ENCODE measurements at places on chromosomes 3 and 15. TPM values are rescaled to one million over a fixed set of nuclear protein-coding genes. Genes with fewer than 3 reads are reported as not detected.
A peak's percentile ranks its signal among the peaks of the same experiment; 100 is the strongest.

GOLGA6L10 gene
- 2.6 TPM for total RNA-seq

- no peak for DNase-seq
Observed at GRCh38 chr3:4836516-4836915, 142.7 kb upstream of the BHLHE40 start.

DNA sequence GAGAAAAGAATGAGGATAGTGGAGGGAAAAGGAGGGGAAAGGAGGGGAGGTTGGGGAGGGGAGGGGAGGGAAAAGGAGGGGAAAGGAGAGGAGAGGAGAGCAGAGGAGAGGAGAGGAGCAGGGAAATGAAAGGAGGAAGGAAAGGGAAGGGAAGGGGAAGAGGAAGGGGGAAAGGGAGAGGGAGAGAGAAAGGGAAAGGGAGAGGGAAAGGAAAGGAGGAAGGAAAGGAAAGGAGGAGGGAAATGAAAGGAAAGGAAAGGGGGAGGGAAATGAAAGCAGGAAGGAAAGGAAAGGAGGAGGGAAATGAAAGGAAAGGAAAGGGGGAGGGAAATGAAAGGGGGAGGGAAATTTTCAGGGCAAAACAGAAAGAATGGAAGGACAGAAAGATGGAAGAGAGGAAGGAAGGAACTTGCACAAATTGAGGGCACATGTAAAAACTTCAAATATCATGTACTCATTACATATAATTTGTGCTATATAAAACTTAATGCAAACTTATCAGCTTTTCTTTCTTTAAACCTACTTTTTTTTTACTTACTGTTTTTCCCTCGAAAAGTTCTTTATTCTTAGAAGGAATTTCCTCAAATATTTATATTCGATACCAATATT is 148.0 kb downstream of the ZBTB20 start:
- DNase-seq = no peak

DNA sequence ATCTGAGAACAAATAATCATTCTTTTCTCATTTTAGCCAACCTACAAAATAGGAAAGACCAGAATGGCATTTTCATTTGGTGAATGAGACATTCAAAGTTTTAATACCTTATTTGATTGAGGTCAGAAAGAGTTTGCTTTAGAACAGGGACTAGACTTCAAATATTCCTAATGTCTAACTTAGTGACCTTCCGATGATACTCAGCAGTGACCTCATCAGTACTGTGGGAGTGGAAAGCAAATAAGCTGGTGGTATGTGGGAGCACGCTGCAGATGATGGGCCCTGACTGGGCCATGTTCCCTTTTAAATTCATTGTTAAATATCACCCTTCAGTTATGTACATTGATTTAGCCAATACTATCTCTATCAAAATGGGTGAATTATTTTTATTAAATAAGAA is 223.3 kb downstream of the P3H2 start:
- no peak for DNase-seq

DNA sequence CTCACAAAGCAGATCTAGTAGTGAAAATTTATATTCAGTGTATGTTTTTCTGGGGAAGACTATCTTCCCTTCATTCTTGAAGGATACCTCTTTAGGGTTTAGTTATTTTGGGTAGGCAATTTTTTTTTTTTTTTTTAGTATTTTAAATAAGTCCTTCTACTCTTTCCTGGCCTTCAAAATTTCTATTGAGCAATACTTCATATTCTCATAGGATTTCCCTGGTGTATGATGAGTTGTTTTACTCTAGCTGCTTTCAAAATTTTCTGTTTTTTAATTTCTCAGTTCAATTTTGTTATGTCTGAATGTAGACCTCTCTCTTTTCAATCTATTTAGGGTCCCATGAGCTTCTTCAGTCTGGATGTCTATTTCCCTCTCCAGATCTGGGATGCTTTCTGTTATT is 74.3 kb upstream of the PLSCR4 start:
- DNase-seq = no peak

MASP1 gene
- not detected for total RNA-seq

BCL2A1 gene
- total RNA-seq = 67.2 TPM

- DNase-seq = peak; percentile 47
Observed at GRCh38 chr3:37163262-37164015, 10.9 kb downstream of the LRRFIP2 start.

GRCh38 chr3:171977860-171978259 is 61.5 kb upstream of the FNDC3B start:
- no peak for DNase-seq

FAM81A gene
- total RNA-seq = not detected

FSD2 gene
- total RNA-seq = not detected

NUDT16 gene
- 8.8 TPM for total RNA-seq

XCR1 gene
- not detected for total RNA-seq

C3orf49 gene
- not detected for total RNA-seq

DNA sequence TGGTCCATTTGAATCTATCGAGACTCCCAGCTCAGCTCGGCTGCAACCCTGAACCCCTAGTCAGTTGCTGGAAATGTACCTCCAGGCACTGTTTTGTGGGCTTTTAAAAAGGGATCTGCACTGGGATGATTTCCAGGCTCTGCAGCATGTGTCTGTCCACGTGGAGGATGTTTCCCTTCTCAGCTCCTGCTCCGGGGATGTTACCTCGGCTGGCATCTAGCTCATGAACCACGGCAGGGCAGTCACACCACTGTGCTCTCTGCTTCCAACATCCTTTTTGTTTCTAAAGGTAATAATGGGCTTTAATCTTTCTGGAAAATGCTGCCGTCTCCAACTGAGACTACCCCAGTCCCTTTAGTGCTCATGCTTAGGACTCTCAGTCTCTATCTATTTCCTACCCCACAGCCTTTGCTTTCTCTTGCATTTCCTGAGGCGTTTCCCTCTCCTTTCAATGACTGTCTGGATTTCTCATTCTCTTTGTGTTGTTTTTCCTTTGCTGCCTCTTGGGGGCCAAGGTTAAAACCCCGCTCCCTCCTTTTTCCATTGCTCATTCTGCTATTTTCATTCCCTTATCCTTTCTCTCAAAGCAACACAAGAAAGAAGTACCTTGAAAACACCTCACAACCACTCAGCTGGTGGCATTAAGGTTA is 42.9 kb upstream of the AKAP13 start:
- no peak for DNase-seq

MEGF11 gene
- total RNA-seq = not detected

GRCh38 chr3:52279596-52279995 is 1.1 kb upstream of the WDR82 start:
- no peak for DNase-seq

- no peak for DNase-seq
Observed at GRCh38 chr3:69058180-69058946, 6.2 kb upstream of the TMF1 start.

DNA sequence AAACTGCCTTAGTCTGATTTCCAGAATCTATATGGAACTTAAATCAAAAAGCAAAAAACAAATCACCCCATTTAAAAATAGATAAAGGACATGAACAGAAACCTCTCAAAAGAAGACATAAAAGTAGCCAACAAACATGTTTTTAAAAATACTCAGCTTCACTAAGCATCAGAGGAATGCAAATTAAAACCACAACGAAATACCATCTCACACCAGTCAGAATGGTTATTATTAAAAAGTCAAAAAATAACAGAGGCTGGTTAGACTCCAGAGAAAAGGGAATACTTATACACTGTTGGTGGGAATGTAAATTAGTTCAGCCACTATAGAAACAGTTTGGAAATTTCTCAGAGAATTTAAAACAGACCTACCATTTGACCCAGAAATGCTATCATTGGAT is 367.9 kb downstream of the ZIC4 start:
- no peak for DNase-seq

DNA sequence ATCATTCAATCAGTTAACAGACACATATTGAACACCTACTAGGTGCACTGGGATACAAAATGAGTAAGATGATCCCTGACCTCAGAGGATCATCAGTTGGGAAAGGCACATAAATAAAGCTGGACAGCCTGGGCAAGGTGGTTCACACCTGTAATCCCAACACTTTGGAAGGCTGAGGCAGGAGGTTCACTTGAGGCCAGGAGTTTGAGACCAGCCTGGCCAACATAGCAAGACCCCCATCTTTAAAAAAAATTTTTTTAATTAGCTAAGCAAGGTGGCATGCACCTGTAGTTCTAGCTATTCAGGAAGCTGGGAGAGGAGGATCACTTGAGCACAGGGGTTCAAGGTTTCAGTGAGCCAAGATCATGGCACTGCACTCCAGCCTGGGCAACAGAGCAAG is 3.7 kb upstream of the KLHL24 start:
- no peak for DNase-seq

TMC3 gene
- total RNA-seq = not detected

DNA sequence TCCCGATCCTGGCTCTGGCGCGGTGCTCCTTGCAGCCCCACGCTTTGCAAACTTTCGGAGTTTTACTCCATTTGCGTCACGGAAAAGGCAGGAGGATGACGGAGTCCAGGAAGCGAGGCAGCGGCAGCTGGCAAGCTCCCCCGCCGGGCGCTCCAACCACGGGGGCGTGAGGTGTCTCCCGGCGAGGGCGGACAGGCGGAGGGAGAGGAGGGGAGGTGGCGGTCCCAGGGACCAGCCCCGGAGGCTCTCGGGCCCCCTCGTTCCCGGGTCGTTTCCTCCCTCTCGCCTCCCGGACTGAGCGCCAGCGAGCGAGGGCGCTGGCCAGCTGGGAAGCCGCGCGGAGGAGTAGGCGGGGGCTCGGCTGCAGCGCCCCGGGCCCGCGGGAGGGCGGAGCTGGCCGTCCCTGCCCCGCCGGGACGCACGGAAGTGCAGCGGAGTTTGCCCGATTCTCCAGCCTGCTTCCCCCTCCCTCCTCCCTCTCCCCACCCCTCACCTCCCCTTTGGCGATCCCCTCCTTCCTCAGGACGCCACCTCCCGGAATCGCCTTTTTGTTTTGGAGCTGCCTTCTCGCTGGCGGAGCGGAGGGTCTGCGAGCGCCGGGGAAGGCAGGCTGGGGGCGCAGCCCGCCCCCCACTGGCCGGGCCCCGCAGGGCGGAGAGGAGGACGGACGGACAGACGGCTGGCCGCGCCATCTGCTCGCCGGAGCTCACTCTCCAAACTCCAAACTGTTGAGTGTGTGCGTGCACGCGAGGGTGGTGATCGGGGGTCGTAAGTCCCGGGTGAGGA is at the start of gene SNX33:
TSS of gene SNX33 (plus strand) at position 543 of the 786 bp plus-strand sequence. CDS start 1,191 bp downstream, outside the sequence.
- peak; percentile 62 for DNase-seq

DNA sequence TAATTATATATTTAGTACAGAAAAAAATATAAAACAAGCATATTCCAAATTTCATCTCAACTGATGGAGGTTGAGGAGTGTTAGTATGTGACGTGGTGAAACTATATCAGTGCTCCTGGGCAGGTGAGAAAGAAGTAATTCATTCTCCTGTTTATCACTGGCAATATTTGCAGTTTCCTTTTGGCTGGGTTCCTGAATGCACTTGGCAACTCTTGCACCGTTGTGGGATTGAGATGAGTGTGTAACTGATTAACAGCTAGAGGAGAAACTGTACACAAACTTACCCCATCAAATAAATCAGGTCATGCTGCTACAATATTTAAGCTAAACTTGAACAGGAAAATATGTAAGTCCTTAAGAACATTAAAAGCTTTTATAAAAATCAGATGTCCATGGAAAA is 2.1 kb upstream of the ATP13A4 start:
- no peak for DNase-seq

MCF2L2 gene
- total RNA-seq = 11.5 TPM

DNA sequence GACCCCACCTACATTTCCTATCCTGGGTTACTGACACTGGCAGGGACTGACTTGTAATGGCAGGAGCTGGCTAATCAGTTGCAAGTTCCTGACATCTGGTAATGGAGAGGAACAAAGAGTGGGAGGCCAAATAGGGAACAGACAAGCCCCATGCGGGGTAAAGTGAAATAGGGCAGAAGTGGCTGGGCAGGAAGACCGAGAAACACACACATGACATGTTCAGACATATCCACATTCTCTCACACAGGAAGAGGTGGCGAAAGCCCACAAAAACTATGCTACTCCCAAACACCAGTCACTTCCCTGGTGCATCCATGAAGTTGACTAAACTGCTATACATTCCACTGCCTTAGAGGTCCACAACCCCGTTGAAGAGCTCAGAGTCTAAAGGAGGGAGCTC is 394.1 kb upstream of the TBL1XR1 start:
- DNase-seq = no peak

DNA sequence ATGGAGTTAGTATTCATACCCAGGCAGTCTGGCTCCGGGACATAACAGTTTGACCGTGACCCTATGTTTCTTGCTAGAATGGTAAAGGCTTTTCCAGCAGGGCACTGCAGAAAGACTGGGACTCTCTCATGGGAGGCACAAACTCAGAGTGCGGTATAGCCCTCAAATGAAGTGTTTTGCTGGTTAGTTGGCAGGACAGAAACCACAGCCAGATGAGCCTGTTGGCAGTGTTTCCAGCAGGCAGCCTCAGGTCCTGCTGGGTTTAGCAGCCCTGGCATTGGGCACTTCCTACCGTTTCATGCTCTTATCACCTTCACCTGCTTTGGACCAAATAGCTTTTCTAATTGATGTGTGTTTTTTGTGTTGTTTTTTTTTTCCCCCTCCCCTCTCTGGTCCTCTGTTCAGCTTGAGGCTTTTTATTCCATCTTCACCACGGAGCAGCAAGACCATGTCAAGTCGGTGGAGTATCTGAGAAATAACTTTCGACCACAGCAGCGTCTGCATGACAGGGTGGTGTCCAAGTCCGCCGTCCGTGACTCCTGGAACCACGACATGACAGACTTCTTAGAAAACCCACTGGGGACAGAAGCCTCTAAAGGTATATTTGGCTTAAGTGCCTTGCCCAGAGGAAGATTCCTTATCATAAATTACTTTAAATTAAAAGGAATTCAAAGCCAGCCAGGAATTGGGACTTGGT is 205.6 kb downstream of the FEZF2 start:
- DNase-seq = no peak

DNA sequence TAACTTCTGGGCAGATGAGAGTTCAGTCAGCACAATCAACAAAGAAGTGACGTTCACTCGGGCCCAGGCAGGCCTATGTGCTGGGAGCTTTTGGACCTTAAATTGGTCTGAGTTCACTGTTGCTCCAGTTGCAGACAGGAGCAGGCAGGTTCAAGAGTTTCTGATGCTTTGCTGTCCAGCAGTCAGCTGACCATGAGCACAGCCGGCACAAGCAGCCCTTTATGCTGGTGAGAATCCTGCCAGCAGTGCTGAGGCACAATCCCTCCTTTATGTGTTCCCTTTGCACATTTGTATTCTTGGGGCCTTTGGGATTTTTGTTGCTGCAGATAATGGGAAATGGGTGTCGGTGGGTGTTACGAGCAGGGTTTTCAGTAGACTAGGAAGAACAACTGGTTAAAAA is 81.2 kb upstream of the GOLGA8J start:
- DNase-seq = no peak

DNA sequence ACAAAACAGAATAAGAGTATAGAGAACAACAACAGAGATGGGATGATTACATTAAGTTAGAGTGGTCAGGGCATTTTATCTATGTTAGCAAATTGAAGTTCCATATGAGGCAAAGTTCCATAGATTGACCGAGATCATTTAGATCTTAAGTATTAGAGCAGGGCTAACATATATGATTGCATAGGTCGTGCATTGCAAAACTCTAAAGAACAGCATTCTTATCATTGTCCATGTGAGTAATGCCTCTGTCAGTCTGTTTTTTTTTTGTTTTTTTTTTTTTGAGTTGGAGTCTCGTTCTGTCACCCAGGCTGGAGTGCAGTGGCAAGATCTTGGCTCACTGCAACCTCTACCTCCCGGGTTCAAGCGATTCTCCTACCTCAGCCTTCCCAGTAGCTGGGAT is 341.7 kb upstream of the KCNH8 start:
- no peak for DNase-seq

GRCh38 chr3:71245971-71246880 is 337.3 kb downstream of the FOXP1 start:
- no peak for DNase-seq

GRCh38 chr15:48532946-48533345 is 112.6 kb downstream of the FBN1 start:
- no peak for DNase-seq

GRCh38 chr3:113802795-113803455 is 35.7 kb upstream of the GRAMD1C start:
- DNase-seq = no peak

ZNF662 gene
- 5.0 TPM for total RNA-seq
